Endothelial cell of umbilical vein (primary cell): ENCODE measurements at places on chromosomes 2 and 18. TPM values are rescaled to one million over a fixed set of nuclear protein-coding genes. Genes with fewer than 3 reads are reported as not detected.

Gene ABCB11
- polyA plus RNA-seq = 0.16 and 0.22 TPM in 2 replicates

Gene FEV
- polyA plus RNA-seq = not detected in 2 replicates

Gene SERPINB2
- polyA plus RNA-seq = 2.0 and 2.5 TPM in 2 replicates

Gene DTYMK
- 61.6 and 67.0 TPM in 2 replicates for polyA plus RNA-seq

Gene NGEF
- 0.13 and 0.41 TPM in 2 replicates for polyA plus RNA-seq

Gene CTLA4
- not detected in 2 replicates for polyA plus RNA-seq

Gene SLC9A2
- polyA plus RNA-seq = 0.03 TPM in 2 replicates

Gene ALPI
- not detected in 2 replicates for polyA plus RNA-seq

Gene KCNG3
- not detected in 2 replicates for polyA plus RNA-seq

DNA sequence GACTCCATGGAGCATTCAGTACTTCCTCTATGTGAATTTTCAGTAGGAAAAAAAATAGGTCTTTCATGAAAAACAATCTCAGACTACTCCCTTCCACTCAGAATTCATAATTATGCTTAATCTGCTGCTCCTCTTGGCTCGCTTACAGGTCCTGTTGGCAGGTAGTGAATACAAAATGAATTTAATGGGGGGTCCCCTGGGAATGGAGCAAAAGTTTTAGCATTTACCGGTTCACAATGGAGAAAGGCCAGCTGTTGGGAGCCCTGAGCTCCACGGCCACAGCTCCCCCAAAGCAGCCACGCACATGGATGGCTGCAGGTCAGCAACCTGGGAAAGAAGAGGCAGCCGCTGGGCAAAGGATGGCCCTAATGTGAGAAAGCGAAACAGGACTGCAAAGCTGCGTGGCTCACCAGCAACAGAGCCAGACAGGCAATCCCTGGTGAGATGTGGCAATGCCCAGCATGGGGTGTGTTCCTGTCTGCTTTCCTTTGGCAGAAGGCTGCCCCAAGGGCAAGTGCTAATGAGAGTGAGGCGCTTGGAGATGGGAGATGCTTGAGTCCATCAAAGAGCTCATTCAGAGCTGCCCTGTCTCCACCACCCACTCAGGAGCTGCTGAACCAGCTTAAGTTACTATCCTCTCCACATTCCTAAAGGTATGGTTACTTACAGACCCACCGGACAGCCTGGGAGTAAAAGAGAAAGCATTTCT, 447.4 kb downstream of the EPHA4 start:
- DNase-seq = no peak

- peak; percentile 60 for DNase-seq
Measured at GRCh38 chr2:156466739-156467405, 30.7 kb downstream of the GPD2 start.

- no peak for DNase-seq
Measured at GRCh38 chr2:84467389-84467788, 8.3 kb upstream of the SUCLG1 start.

DNA sequence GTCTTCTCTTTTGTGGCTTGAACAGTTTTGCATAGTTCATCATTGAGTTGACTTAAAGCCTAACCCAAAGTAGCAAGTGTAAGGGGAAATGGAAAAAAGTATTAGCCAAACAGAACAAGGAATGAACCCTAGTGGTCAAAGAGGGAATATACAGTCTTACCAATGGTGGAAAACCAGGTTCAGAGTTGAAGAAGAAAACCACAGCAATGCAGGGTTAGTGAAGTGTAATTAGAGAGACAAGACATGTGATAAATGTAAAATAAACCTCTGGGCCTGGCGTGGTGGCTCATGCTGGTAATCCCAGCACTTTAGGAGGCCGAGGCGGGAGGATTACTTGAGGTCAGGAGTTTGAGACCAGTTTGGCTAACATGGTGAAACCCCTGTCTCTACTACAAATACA, 2.4 kb downstream of the TTN start:
- DNase-seq = no peak

DNA sequence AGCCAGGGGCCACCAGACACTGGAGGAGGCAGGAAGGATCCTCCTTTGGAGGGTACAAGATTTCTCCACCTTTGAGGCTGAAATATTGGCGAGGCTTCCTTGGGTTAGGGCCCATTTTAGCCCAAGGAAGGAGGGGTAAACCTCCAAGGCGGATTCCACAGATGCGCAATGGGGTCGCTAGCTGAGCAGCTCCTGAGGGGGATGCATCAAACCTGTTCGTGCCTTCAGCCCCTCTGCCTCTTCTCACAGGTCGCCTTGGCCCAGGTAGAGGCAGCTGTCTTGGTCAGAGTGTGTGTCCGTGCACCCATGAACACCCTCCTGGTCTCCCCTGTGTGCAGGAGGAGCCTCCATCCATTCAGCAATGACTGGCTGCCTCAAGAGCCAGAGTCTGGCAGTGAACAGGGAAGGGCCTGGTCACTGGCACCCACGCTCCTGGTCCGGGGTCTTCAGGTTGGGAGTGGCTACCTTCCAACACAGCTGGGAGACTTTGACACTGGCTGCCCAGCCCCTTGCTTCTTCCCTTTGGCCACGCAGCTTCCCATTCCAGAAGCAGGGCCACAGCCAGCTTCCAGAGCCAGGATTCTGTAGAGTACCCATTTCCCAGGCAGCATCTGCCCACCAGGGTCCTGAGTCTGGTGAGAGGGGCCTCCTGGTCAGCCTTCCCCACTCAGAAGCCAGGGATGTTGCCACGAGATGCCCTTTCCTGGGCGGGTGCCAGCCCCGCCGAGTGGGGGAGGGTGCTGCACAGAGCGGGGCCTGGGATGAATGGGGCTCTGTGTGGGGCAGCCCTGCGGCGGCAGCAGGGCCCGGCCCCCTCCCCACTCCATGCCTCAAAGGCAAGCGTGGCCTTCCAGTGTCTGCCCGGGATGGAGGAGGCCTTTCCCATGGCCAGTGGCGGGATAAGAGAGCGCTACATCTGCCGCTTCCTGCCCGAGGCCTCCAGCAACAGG, 95.8 kb upstream of the GPC1 start:
- DNase-seq = no peak

DNA sequence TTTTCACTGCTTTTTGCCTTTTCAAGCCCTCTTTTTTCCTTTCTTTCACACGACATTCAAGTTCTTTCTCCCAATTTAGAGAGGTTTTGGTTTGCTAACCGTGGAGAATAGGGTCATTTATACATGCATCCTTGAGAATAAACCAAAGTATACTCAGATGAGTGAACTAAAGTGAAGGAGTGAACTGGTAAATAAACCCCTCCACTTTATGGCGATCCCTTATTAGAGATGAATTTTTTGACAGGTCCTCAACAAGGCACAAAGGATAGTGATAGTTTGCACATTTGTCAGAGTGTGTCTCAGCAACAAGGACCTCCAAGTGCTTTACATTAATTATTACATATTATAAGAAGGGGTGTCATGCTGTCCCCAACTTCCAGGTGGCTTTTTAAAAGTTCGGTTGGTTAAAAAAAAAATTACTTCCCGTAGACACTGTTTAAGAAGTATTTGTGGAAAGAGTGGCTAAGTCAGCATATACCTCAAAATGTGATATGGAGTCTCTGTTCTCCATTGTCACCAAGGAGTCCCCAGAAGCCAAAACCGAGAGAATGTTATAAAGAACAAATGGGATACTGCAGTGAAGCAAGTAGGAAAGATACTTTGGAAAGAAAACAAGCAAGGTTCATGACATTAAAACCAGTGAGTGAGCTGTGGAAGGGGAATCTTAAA, 1.7 kb upstream of the SLC40A1 start:
- DNase-seq = no peak

GRCh38 chr2:150063432-150063889, 424.0 kb downstream of the RND3 start:
- DNase-seq = peak; percentile 17

- DNase-seq = no peak
Measured at GRCh38 chr2:42229949-42230348, 60.8 kb downstream of the EML4 start.

DNA sequence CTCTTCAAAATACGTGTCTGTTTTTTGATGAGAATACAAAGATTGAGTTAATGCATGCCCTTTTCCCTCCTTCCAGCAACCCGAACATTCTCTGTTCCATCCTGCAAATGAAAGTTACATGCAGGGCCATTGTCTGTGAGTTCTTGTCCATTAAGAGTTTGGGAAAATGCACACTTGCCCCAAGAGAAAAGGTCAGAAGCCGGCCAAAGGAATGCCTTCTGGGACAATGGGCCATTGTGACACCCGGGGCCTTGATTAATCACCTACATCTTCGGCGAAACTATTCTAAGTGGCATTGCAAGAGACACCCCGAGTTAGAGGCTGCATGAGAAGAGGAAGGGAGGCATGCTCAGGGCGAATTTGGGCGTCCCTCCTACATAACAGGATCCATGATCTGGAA, 73.7 kb upstream of the COPS8 start:
- DNase-seq = no peak

- peak; percentile 38 for DNase-seq
Measured at GRCh38 chr2:48530033-48530811, at the start of gene STON1. Gene STON1, plus strand, starts transcription at chr2:48530154. Its CDS starts 50,480 bp downstream, at chr2:48580634.

DNA sequence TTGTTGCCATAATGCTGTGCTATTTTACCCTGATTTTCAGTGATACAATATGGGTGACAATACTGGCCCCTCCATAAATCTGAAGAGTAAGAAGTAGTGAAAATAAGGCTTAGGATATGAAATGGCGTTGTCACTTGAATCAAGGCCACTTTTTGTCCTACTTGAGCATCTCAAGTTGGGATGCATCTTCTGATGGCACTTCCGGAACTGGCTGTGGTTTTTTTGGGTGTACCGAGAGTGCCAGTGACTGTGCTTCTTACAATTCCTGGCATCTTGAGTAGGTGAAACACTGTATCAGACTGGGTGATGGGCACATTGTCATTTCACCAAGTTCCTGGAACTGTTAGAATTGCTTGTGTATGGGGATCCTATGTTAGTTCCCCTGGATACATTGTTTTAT, 52.5 kb upstream of the EML6 start:
- DNase-seq = no peak

GRCh38 chr2:85995648-85996529, 107.1 kb upstream of the ST3GAL5 start:
- no peak for DNase-seq
